ENCODE measurements at places on chromosomes 11 and 22.

DNA sequence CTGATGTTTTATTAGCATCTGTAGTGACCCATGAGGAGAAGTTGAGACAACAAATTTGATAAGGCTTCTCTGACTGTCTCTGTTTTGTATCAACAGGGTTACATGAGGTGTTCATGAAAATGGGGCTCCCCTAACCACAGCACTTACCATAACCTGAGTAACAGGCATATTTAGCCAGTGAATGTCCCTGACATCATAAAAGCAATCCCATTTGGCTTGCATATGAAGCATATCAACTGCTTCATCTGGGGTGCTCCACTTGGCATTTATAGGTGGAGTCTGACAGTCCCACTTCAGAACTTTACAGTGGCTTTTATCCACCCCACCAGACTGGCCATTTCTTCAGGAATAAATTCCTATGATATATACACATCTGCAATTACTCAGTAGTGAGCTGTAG, 257.6 kb downstream of the LUZP2 start:
- DNase-seq, result no peak

DNA sequence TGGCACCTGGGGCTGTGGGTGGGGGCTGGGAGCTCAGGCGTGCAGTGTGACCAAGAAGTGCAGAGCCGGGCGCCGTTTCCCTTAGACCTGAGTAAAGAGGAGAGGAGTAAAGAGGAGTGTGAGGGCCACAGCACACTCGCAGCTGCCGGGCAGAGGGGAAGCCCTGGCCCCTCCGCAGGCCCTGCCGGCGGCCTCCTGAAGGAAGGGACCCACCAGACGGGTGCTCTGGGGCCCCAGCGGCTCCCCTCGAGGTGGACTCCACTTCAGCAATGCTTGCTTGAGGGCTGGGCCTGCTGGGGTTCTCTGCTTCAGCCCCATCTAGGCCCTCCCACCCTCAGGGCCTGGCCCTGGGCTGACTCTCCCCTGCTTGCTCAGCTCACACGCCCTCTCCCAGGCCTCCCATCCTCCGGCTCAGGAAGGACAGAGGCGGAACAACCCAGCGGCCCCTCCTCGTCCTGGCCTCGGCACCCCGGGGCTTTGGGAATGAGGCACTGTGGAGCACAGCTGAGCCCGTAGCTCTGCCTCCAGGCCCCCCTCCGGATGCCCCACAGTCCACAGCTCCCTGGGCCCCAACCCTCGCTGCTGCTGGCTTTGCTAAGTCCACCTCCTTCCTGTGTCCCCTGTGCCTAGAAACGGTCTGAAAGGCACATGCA, 1198.7 kb downstream of the BRD1 start:
- DNase-seq, result no peak

DNA sequence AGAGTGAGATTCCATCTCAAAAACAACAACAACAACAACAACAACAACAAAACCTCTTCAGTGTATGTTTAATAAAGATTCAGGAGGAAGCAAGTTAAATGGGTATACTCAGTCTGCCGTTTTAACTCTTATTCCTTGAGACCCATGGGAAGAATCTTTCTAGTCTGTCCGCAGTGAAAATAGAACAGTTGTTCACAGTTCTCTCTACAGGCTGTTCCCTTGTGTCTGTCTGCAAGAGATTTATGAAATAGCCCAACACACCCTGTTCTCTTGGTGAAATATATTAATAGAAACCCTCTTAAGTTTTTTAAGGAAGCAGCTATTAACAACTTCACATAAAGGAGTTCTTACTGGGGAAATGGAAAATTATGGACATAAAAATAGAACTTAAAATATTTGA, 682.2 kb upstream of the RAG2 start:
- DNase-seq, result no peak

DNA sequence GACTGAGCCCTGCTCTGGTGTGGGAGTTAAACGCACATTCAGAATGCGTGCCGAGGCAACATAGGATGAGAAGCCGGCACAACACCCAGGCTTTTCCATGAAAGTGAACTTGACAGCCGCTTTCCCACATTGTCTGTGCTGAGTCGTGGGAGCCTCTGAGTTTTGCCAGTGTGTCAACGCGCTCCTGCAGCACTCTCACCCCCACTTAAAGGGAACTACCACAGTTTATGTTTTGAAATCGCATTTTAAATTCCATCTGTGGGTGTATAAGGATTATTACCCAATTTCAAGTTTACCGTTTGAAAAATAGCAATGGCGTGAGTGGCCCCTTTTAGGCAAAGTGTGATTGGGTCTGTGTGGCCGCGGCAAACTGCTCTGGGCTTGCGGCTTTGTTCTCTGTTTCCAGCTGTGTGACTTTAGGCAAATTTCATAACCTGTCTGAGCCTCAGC, 81.5 kb downstream of the FBLN1 start:
- DNase-seq, result no peak

DNA sequence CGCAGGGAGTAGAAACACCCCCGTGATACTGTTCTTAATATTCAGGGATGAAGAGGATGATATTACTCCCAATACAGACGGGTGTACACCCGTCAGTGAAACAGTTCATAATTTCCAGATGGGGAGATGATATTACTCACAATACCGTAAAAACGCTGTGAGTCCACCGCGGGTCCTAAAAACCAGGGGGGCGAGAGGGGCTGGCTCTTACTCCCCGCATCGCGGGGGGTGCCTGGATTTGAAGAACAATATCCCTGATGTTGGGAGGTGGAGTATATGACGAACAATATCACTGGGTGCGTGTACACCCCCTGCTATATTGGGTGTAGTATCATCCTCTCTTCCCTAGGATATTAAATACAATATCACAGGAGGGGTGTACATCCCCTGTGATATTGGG, 20.5 kb upstream of the APOL5 start:
- DNase-seq, result no peak

GRCh38 chr11:43837879-43838278, 42.8 kb upstream of the ALKBH3 start:
- no peak for DNase-seq

GRCh38 chr11:119759324-119759723, 30.3 kb upstream of the NECTIN1 start:
- DNase-seq, result peak; percentile 5

DNA sequence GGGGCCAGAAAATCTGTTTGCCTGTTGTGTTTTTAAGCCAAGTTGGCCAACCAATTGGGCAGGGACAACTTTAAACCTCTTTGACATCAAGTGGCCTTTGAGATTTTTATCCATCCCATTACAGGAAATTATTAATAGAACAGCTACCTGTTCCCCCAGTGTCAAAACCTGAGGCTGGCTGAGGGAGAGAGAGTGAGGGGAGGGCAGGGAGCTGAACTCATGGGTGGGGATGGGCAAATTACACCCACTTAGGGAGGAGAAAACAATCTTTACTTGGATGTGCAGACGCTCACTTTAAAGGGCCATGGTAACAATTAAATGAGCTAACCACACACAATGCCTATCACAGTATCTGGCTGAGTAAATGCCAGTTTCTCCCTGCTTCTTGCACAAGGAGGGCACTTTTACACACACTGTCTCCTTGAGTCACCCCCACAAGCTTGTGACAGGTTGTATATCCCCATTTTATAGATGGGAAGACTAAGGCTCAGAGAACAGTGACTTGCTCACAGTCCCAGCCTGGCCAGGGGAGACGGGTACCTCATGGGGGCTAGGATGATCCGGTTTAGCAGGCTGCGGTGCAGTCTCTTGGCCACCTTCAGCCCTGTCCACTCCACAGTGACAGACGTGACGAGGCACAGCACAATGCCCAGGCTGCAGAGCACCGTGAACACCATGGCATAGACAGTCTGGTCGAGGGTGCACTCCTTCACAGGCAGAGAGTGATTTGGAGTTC, 17.8 kb upstream of the KCNJ11 start:
- no peak for DNase-seq

DNA sequence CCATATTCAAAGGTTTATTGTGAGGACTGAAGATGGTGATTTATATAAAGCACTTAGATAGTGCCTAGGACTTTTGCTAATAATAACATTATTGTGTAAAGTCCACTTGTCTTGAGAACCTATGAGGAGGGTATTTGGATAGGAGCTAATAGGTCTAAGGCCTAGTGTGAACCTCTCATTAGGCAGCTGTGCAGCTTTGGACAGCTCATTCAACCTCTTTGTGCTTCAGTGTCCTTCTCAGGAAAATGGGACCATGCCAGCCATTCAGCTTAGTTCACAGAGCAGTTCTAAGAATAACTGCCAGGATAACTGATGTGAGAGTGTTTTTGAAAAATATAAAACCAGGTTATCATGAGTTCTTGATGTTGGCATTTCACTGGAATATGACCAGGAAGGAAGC, 56.2 kb downstream of the NAV2 start:
- no peak for DNase-seq

DNA sequence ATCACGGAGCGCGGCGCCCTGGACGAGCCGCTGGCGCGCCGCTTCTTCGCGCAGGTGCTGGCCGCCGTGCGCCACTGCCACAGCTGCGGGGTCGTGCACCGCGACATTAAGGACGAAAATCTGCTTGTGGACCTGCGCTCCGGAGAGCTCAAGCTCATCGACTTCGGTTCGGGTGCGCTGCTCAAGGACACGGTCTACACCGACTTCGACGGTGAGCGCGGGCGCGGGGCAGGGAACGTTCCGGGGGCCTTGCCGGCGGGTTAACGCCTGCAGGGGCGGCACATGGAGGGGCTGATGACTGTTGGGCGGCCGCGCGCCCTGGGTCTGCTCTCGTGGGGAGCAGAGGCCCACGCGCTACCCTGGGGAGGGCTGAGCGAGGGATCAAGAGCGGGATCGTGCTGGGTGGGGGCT, 1.0 kb downstream of the PIM3 start:
- no peak for DNase-seq

DNA sequence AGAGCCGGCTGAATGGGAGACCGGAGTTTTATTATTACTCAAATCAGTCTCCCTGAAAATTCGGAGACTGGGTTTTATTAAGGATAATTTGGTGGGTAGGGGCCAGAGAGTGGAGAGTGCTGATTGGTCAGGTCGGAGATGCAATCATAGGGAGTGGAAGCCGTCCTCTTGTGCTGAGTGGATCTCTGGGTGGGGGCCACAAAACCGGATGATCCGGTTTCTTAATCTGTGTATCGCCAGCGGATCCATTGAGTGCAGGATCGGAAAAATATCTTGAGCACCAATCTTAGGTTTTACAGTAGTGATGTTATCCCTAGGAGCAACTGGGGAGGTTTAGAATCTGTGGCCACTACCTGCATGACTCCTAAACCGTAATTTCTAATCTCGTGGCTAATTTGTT, 886 bp upstream of the NIPSNAP1 start:
- no peak for DNase-seq

GRCh38 chr11:133204158-133204557, 328.1 kb downstream of the OPCML start:
- DNase-seq, result no peak

DNA sequence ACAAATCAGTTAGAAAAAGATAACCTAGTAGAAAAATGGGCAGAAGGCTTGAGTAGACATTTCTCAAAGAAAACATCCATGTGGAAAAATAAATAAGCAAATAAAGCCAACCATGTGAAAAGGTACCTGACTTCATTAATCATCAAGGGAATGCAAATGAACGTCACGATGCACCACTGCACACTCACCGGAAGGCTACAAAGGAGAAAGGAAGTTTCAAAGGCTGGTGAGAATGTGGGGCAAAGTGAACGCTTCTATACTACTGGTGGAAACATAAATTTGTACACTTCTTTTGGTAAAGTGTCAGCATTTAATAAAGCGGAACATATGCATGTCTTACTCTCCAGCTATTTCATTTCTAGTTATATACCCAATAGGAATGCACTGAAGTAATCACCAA, 166.8 kb downstream of the CSNK2A3 start:
- DNase-seq, result no peak

- DNase-seq, result no peak
Measured at GRCh38 chr11:92302770-92303169, 78.2 kb downstream of the FAT3 start.

DNA sequence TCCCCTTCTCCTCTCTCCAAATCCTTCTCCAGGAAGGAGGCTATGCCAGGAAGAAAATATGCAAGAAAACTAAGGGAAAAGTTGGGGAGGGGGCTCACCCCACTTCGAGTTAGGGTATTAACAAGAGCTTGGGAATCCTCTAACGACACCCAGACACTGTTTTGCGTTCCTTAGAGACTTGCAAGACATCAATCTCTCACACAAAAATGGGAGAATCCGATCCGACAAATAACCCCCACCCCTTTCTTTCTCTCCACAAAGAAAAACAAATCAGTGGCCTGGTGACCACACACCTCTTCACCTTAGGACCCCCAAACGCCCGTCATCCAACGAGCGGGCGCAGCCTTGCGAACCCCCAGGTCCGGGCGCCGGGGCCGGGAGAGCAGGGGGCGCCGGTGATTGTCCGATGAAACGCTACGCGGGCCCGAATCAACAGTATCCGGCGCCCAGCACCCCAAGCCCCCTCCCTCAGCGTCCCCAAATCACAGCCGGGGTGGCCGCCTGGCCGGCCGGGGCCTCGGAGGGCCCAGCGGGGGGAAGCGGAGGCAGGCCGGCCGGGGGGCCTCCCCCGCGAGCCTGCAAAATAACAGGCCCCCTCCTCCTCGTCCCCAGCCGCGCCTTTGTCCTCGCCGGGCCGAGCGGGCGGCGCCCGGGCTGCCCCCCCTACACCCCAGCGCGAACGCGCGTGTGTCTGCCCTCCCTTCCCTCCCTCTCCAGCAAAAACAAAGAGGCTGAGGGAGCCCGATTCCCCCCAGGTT, 690 bp downstream of the CSNK1E start:
- DNase-seq, result no peak

DNA sequence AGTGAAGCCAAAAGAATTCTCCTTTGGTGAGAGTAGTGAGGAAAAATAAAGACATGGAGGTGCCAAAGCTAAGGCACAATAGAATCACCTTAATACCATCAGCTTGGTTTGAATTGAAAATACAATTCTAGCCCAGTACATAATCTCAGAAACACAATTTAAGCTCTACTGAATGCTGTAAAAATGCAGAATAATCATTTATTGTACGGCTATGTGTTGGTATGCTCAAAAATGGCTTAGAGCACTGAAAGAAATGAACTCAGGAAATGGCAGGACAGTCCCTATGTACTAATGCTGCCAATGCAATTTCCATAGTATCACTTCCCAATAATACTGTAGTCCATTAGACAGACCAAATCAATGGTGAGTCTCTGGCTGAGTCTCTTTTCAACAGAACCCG, 798.5 kb downstream of the DLG2 start:
- DNase-seq, result no peak

DNA sequence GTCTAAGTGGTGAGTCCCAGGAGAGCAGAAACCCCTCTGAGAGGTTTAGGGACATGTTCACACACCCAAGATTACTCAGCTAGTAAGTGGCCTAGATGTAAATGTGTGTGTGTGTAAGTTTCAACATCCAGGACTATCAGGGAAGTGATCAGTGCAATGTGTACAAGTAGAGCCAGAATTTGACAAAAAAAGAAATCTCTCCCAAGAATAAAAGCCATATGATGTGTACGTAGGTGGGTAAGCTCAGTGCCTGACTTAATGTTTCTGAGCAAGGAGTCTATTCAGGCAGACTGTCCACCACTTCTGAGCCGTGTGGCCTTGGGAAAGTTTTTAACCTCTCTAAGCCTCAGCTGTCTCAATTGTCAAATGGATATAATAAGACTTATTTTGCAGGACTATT, 133.8 kb upstream of the NAV2 start:
- no peak for DNase-seq

- DNase-seq, result no peak
Measured at GRCh38 chr22:34198976-34199375, 278.7 kb upstream of the LARGE1 start.

- DNase-seq, result no peak
Measured at GRCh38 chr11:118200901-118201680, 23.7 kb downstream of the JAML start.

- DNase-seq, result peak; percentile 49
Measured at GRCh38 chr11:28702871-28703270, 594.7 kb downstream of the METTL15 start.
